ENCODE measurements at places on chromosomes 1 and 21.

GRCh38 chr1:172041742-172042141 lies 200.4 kb downstream of the DNM3 start:
- DNase-seq, result peak; percentile 7

GRCh38 chr1:231844986-231845502 lies 218.5 kb downstream of the DISC1 start:
- no peak for DNase-seq

GRCh38 chr1:35603468-35603867 lies 30.4 kb downstream of the TFAP2E start:
- no peak for DNase-seq

GRCh38 chr1:24929398-24930259 lies 447 bp downstream of the RUNX3 start:
- peak; percentile 40 for DNase-seq

DNA sequence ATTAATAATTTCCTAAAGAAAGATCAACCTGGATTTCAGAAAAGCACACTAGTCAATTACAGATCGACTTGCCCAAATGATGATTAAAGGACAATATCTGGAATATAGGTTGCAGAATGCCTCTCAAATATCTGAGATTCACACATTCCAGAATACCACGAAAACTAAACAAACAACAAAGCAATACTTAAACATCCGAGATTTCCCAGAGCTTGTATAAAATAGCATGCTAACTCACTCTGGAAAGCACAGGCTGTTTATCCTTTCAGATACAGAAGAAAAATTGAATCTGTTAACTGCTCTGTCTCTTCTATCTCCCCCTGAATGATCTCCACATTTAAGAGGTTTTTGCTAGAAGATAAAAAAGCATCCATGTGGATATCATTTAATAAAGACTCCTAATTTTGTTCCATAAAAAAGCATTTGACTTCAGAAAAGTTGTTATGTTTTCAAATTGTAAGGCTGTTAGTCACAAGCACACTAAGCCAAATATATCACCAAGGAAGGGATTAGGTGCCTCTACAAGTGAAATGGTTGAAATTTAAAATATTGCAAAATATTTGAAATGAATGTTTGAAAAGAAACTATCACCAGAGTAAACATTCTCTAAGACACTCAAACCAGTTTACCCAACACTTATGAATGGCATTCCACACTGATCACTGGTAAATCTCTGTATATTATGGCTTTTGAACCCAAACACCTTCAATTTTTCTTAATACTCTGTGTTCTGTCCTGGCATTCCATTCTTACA lies 865.1 kb upstream of the ADAMTS5 start:
- peak; percentile 39 for DNase-seq

DNA sequence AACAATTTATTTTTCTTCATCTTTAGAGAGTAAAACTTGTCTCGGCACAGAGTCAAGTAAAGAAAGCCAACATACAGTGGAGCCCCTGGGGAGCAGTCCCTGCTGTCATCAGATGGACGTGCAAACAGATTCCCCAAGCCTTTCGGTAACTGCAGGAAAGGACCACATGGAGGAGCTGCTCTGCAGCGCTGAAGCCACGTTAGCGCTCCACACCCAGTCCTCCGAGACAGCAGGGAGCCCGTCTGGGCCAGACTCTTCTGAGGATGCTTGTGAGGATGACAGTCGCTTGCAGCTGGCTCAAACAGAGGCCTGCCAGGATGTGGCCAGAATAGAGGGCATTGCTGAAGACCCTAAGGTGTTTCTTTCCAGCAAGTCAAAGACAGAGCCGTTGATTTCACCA lies 77.1 kb upstream of the SCCPDH start:
- DNase-seq, result peak; percentile 54

GRCh38 chr21:41759926-41760325 lies 6.9 kb downstream of the RIPK4 start:
- DNase-seq, result peak; percentile 25

DNA sequence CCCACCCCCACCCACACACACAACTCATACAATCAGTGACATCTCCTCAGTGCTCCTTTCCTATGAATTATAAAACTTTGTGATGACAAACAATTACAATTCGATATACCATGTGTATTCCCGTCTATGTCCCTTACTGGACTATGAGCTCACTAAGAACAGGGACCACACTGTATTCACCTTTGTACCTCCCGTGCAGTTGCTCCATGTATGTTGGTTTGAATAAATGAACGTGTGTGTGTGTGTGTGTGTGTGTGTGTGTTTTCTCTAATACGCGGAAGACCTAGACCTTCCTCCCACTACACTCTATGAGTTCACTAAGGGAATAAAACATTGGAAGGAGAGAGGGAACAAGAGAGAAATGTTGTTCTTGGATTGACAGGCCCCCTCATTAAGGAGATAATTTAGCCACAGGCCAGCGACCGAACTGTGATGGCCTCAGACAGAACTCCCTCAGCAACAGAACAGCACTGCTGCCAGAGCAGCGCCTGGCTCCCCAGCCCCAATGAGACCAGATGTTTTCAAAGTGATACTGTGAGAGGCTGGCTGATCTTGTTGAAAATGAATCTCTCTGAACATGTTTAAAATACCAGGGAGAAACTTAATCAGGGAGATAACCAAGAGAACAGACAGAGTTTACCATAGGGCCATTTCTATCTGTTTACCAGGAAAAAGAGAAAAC lies 21.7 kb downstream of the BCAR3 start:
- no peak for DNase-seq

DNA sequence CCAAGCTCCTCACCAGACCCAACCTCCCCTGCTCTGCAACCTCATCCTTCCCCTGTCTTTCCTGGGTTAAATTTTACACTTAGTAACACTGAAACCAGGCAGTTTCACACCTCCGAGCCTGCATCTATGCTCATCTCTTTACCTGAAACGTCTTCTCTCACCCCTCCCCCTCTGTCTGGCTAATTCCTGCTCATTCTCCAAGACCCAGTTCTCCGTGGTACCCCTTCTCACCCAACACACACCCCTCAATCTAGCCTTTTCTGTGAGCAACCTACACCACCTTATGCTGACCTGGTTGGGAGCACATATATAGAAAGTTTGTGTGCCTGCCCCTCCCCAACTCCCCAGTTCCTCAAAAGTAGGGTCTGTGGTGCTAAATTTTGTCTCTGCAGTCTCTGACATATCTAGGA lies 3.7 kb upstream of the KIAA1614 start:
- DNase-seq, result no peak
